ENCODE measurements at places on chromosomes 7 and 10.

DNA sequence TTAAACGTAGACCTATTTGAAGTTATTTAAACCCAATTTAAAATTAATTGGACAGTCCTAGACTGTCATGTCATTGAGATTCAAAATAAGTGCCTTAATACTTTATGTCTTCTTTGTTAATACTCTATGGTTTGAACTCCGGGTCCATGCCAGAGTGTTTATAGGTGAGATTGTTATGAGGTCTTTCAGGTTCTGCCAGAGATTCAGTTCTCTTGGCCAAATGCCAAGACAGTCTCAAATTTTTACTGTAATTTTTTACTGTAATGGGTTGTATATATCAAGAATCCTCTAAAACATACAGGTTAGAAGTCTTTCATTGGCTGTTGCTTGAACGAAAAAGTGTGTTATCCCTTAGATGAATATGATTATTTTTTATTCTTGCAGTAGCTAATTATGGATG, 3.9 kb downstream of the ADD3 start:
- DNase-seq: peak; percentile 43

DNA sequence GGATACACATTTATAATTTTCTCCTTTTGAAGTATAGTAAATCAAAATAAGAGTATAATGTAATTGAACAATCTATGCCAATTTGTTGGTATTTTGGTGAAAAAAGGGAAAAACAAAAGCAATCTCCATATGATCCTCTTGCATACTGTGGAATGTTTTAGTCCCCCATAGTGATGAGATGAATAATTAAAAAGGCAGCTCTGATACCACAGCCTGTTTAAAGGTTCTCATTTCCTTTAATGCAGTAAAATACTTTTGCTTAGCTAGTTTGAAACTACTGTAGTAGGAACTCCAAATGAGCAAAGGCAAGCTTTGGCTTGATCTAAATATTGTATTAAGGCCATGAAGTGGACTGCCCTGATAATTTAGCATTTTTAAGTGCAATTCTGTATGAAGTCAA, 77.6 kb downstream of the VTI1A start:
- DNase-seq: no peak

DNA sequence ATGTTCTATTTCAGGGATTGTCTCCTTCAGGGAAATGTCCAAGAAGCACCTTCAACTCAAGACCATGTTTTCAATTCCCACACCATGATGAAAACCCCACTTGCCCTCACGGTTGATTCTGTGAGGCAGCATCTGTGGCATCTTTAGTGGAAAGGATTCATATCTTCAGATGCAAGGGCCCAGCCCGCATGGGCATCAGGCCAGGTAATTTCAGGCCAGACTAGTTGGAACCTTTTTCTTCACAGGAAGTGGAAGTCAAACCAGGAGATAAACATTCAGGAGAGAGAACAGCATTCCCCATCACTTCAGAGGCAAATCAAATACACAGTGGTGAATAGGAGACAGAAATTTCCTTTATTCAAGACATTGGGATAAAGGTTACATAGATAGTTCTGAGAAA, 88.8 kb downstream of the JCAD start:
- DNase-seq: no peak

GRCh38 chr7:100699018-100699417, 5.0 kb upstream of the GIGYF1 start:
- DNase-seq: no peak

DNA sequence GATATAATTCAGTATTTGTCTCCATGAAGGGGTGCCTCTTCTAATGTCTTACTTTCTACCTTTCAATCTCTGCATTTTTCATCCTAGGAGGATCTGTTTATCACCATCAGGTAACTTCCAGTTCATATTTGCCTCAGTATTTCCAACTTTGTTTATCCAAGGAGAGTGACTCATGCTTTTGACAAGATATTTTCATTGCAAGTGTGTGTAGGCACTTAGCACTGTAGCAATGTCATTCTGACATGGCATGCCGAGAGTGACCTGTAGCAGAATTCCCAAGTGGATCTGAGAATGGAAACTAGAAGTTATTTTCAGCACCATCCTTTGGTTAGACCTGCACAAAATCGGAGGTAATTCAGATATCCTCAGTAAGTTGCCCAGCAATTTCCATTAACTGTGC, 129.9 kb downstream of the INHBA start:
- no peak for DNase-seq

GRCh38 chr10:28459453-28460144, 73.3 kb upstream of the WAC start:
- DNase-seq: no peak

- no peak for DNase-seq
Observed at GRCh38 chr7:55641811-55642210, 69.5 kb upstream of the VOPP1 start.

DNA sequence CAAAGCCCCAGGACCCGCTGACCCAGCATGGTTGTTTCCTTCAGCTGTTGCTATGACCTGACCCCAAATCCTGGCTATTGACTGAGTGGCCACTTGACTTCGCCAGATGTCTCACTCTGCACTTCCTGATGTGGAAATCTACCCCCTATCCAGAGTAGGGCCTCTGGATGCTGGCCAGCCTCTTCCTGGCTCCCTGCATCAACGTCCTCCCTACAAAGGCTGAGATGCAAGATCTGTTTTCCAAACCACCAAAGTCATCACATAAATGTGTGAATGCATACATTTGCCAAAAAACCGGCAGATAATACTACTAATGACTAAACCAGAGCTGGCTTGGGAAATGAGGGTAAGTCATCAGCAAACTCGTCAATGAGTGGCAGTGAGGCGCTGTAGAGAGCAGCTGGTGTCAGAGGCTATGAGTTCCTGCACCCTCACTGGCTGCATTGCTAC, 70.4 kb downstream of the PYROXD2 start:
- no peak for DNase-seq
